ENCODE measurements at places on chromosomes 13 and 19.

GRCh38 chr19:56959205-56959604, 118.7 kb upstream of the PEG3 start:
- DNase-seq = no peak

DNA sequence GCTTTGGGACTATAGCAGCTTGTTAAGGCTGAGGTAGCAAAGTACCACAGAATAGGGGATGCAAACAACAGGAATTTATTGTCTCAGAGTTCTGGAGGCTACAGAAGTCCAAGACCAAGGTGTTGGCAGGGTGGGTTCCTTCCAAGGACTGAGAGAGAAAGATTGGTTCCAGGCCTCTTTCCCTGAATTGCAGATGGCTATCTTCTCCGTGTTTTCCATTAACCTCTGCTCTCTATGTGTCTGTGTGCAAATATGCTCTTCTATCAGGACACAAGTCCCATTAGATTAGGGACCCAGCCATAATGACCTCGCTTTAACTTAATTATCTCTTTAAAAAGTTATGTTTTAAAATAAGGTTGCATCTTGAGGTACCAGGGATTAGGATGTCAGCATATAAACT, 1732.9 kb upstream of the SLC10A2 start:
- no peak for DNase-seq

- no peak for DNase-seq
These were observed 5.7 kb downstream of the TLE5 start for GRCh38 chr19:3056417-3057088.

GRCh38 chr19:47110521-47111005, 3.0 kb downstream of the ZC3H4 start:
- DNase-seq = peak; percentile 22

DNA sequence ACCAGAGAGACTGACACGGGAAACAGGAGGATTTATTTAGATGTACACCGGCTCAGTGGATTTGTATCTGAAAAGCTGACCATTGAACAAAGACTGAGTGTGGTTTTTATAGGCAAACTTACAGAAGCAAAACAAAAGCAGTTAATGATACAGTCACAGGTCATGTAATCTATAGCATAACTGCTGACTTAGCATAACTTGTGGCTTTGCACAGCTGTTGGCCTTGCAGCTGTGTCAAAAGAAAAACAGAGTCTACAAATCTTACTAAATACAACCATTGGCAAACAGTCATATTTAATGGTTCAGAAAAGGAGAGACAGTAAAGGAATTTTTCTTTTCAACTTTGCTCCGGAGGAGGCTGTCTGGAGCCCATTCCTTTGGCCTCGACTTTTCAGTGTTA, 2.3 kb upstream of the ILF3 start:
- DNase-seq = no peak

DNA sequence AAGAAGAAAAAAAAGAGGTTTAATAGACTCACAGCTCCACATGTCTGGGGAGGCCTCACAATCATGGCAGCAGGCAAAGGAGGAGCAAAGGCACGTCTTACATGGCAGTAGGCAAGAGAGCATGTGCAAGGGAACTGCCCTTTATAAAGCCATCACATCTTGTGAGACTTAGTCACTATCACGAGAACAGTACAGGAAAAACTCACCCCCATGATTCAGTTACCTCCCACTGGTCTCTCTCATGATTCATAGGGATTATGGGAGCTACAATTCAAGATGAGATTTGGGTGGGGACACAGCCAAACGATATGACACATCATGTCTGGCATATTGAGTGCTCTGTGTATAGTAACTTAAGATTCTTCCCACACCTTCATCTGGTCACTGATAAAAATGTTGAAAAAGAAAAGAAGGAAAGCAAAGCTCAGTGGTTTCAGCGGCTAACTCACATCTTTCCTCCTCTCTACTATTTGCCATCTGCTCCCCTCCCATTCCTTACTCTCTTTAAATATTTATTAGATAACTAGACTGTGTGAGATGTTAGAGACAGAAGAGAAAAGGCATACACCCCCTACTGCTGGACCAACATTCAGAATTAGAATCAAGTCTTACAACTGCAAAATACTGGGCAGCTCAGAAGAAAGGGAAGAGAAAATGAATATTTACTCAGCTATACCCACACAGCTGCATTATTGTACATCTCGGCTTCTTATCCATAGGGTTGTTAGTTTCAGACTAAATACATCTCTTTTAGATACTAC, 60.1 kb upstream of the AKAP11 start:
- DNase-seq = no peak
